ENCODE measurements at places on chromosomes 3 and 15. TPM values are rescaled to one million over a fixed set of nuclear protein-coding genes. Genes with fewer than 3 reads are reported as not detected.

DNA sequence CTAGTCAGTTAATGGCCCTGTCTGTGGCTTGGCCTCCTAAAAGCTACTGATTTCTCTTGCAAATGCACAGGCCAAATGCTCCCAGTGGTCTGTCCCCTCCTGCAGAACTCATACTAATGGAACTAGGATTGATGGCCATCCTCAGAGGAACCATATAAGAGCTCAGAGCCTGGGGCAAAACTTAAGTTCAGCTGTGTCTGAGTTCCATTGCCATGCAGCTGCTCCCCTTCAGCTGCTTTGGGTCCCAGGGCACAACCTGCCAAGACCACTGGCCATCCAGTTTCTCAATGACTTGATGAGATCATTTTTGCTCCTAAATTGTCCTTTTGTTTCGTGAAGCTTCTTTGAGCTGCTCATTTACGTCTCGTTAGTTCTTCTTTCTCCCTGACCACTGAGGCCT is 529.5 kb upstream of the TBL1XR1 start:
- no peak for DNase-seq

Gene STARD9
- 13.8 TPM for polyA plus RNA-seq

GRCh38 chr15:65333148-65333820 is 28.8 kb downstream of the RNU5B-1 start:
- no peak for DNase-seq

Gene TRIM42
- not detected for polyA plus RNA-seq

DNA sequence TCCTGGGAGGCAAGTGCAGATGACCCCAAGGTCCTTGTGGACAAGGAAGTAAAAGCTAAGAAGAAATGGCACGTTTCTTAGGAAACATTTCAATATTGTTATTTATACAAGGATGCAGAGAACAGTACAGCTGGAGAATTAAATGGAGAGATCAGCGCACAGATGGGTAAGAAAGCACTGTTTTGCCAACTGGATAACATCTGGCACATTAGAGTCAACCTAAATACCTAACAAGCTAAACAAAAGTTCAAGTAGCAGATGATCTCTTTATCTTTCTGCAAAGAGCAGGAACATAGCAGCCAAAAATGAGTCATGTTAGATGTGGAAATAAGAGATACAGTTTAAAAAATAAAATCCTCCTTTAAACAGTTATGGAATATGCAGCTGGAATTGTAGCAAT is 15.7 kb upstream of the DPPA4 start:
- DNase-seq, result no peak

DNA sequence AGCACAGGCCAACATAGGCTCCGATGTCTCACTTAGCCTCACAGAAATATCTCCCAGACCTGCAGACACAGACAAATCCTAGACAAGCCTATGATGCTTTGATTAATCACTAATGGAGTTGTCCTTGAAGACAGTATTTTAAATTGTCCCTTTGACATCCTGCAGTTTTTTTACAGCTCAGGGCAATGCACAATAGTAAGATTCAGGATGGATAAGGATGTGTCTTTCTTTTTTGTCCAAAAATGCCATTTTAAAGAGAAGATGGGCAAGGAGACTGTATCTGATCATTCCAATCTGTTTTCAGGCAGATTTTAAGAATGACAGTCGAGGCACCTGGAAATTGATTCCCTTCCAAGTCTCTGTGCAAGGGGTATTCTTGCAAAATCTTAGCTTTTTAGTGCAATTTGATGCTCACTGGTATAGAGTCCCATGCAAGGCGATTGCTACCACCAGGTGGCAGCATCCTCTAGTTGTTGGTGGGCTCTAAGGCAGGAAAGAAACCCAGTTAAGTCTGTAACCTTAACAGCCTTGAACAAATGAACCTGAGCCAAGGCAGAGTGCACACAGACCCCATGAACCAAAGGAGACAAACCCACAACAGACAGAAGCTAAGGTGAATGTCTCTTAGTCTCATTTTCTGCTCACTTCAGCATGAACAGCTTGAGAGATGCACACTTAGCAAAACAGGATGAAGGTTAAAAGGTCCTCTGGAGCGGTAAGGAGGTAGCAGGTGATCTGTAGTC is 51.2 kb upstream of the MINAR1 start:
- DNase-seq, result peak; percentile 82

Gene SPESP1
- 4.8 TPM for polyA plus RNA-seq

- no peak for DNase-seq
Measured at GRCh38 chr3:188197388-188197847, 43.5 kb downstream of the LPP start.

- no peak for DNase-seq
Measured at GRCh38 chr15:89168316-89168833, 53.0 kb downstream of the RLBP1 start.

Gene ANKRD63
- polyA plus RNA-seq, result not detected

Gene CAMK2N2
- polyA plus RNA-seq, result 0.08 TPM

GRCh38 chr3:24773798-24774197 is 279.1 kb upstream of the THRB start:
- no peak for DNase-seq

- no peak for DNase-seq
Measured at GRCh38 chr3:120170223-120170622, 76.0 kb upstream of the GSK3B start.

Gene GPR62
- 0.15 TPM for polyA plus RNA-seq

Gene SPATA12
- 0.12 TPM for polyA plus RNA-seq

GRCh38 chr3:152382312-152383135 is 113.8 kb downstream of the MBNL1 start:
- no peak for DNase-seq

Gene PPP2R3A
- polyA plus RNA-seq, result 4.6 TPM

GRCh38 chr3:86740751-86741150 is 250.2 kb downstream of the VGLL3 start:
- no peak for DNase-seq

Gene LRRIQ4
- polyA plus RNA-seq, result 0.17 TPM

- no peak for DNase-seq
Measured at GRCh38 chr15:82802497-82802896, 3.4 kb downstream of the FSD2 start.

- DNase-seq, result no peak
Measured at GRCh38 chr15:77186594-77187011, 115.7 kb upstream of the TSPAN3 start.

DNA sequence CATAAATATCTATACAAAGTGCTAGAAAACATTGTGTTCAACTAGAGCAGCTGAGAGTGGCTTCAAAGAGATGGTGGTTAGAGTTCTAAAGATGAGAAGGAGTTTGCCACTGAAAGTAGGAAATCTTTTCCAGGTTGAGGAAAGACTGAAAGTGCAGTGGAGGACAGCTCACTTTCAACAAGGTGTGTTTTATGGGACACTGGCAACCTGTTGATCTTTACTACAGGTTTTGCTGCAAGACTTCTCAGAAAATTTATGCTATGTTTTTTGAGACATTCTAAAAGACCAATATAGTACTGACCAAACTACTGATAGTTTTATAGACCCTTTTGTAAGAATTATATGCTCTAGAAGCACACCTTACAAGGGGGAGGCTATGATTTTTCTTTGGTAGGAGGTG is 3.8 kb downstream of the CHRNA7 start:
- no peak for DNase-seq

Gene CMTM8
- 9.9 TPM for polyA plus RNA-seq

Gene NOX5
- polyA plus RNA-seq, result 0.54 TPM

GRCh38 chr15:80596521-80596976 is 98.6 kb upstream of the ABHD17C start:
- DNase-seq, result no peak

GRCh38 chr15:81882504-81882903 is 163.3 kb downstream of the MEX3B start:
- DNase-seq, result no peak

- DNase-seq, result no peak
Measured at GRCh38 chr3:127588806-127589577, 1.5 kb downstream of the TPRA1 start.

Gene GP9
- polyA plus RNA-seq, result not detected

Gene KCNAB1
- polyA plus RNA-seq, result 3.5 TPM

Gene KLF15
- 13.4 TPM for polyA plus RNA-seq

GRCh38 chr15:26771168-26771567 is 1.7 kb downstream of the GABRB3 start:
- DNase-seq, result no peak

All from ovary (tissue), 10 donors.